ENCODE measurements at places on chromosomes 2 and 18.

- DNase-seq: no peak
Measured at GRCh38 chr2:76759634-76760366, 762.4 kb downstream of the LRRTM4 start.

- DNase-seq: no peak
Measured at GRCh38 chr18:53441761-53442414, 782.6 kb downstream of the MBD2 start.

- DNase-seq: no peak
Measured at GRCh38 chr2:1749489-1750119, 5.3 kb upstream of the PXDN start.

DNA sequence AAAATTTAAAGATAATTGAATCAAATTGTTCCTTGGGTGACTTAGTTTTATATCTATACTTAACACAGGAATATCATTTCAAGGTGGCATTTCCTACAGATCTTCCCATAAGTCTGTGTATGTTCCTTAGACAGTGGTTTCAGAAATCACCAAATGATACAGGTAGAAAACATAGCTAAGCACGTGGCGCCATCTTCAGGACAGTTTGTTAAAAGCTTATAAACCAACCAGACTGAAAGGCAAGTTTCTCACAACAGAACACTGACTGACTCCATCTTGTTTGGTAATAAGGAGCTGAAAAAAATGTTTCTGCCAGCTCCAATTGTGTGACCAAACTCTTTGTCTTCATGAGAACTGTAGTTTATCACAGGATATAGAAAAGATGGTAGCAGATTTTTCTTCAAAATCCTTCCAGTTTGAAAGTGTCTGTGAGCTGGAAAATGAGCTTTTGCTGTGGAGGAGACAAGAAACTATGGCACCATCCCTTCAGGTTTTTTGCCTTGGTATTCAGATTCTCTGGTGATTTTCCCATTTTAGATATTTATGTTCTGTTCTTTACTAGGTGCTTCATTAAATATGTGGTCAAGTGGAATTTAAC is 34.8 kb upstream of the NEUROD1 start:
- peak; percentile 69 for DNase-seq

- DNase-seq: peak; percentile 20
Measured at GRCh38 chr2:50535971-50536759, 495.8 kb downstream of the NRXN1 start.

- no peak for DNase-seq
Measured at GRCh38 chr2:239212929-239213642, 187.7 kb downstream of the HDAC4 start.

- no peak for DNase-seq
Measured at GRCh38 chr18:44859751-44860439, 179.2 kb downstream of the SETBP1 start.

DNA sequence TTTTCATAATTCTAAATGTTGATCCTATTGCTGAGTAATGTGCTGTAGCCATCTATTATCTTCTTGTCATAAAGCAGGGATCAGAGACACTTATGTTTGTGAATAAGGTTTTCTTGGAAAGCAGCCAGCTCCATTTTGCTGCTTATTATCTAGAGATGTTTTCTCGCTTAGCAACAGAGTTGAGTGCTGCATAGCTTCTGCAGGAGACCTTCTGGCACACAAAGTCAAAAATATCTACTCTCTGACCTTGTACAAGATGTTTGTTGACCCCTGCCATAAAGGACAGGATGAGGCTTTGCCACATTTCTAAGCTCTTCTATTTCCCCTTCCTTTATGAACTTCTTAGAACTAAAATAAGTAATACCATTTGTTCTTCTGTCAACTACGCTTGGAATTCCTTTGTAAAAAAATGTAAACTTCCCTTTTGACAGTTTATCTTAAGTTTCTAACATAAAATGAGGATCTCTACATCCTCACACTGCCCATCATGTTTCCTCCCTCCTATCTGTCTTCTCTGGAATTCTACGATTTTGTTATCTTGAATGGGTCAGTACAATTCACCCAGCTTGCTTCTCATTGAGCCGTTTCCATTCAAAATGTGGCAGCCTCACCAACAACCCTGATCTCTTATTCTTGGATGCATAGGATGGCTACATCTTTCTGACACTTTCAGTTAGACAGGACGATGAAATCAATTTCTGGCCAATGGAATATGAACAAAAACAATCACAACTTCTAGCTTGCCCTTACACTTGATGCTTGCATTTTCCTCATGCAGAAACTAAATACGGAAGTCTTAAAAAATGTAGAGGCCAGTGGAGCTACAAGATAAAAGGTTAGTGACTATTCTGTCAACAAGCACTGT is 1377.0 kb downstream of the SUCLG1 start:
- peak; percentile 87 for DNase-seq

DNA sequence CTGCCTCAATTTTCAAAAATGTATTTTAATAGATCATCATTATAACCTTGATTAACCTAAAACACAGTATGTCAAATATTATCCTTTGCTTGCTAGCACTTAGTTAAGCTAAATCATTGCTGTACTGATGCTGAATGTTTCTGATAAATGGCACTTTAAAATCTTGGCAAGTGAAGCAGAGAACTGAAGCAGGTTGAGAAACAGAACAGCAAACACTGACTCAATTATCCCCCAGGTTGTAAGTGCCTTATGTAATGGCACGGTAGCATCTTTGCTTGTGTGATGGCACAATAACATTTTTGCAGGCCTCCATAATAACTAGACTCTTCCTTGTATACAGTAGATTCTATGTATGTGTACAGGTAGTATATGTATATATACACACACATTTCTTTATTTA is 33.8 kb downstream of the ARHGAP15 start:
- DNase-seq: no peak

DNA sequence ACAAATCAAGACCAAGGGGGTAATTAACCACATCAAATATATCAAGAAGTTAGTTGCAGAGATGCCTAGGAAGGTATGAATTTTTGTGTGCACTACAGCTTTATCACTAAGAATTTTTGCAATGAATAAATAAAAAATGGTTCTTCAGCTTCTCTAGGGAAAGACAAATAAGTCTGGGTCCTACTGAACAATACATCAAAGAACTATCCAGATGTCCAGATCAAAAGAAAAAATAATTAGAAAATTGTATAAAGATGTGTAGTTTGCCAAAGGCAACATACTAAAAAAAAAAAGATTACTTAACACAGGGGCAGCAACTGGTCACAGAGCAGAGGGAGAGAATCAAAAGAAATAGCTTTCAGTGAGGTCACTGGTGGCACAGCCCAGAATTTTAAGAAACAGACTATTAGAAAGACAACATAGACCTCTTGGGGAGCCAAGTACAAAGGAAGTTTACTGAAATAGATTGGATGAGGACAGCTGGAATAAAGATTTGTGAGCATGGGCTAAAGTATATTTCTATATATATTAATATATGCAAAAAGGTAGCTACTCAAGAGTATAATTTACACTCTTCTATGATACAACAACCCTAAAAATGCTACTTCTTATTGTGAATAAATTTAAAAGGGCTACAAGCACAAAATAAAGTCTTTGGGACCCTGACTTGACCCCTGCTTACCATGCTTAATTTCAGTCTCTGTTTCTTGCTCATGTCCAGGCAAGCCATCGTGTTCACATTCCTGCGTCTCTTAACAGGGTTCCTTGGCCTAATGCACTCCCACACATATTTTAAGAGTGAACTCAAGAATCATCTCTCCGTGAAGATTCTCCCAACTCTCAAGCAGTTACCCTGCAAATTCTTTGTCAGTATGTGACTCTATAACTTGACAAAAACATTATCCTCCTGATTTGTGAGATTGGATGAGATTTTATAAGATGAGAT is 99.0 kb upstream of the GRB14 start:
- DNase-seq: no peak

- DNase-seq: no peak
Measured at GRCh38 chr18:907885-908757, 3.5 kb downstream of the ADCYAP1 start.

DNA sequence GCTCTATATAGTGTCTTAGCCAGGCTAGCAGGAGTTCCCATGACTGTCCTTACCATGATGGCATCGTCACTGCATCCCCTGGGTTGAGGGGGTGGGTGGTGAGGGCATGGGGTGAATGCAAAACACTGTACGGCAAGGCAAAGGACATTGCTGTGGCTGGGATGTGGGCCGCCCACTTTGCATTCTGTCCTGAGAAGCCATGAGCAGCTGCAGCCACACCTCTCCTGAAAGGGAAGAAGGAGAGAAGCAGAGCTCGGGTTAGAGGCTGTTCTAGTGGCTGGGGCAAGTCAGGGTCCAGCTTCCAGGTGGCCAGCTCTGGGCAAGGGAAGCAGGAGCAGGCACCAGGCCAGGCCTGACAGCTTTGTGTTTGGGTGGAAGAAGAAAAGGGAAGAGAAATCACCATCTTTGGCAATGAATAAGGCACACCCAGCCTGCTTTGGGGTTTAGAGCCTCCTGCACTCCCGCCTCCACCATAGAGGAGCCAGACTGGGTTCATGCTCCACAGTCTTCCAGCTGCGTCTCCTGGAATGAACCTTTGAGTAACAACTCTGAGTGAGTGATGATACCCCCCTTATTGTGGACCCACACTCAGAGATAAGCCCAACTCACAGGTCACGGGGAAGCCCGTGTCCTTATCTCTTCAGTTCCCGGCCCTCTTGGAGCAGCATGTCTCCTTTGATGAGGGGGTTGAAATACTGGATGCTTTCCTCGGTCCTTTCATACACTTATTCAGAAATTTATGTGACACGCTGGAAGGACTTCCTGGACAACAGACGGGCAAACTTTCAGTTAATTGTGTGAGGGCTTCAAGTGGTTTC is 63.4 kb downstream of the INPP4A start:
- DNase-seq: no peak

GRCh38 chr2:41772697-41773096 is 275.1 kb upstream of the PKDCC start:
- no peak for DNase-seq

GRCh38 chr2:236678307-236678975 is 108.8 kb downstream of the ACKR3 start:
- DNase-seq: no peak

DNA sequence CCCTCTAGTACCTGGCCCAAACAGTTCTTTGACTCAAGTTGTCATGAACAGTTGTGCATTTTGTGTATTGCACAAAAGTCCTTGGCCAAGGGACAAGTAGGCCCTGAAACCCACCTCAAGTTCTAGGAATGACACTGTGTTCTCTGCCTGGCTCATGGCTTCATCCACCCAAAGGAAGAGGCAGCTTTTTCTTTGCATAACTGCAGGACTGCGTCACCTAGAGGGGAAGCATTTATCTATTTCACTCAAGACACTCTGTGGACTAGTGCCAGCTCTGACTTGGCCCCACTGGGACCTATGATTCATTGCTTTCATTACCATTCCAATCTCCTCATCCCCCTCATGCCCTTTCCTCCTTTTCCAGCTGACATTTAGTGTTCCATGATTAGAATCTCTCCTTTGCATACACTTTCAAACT is 119.3 kb upstream of the SIX2 start:
- DNase-seq: peak; percentile 97

GRCh38 chr2:176812246-176812775 is 400.3 kb upstream of the HNRNPA3 start:
- DNase-seq: no peak

DNA sequence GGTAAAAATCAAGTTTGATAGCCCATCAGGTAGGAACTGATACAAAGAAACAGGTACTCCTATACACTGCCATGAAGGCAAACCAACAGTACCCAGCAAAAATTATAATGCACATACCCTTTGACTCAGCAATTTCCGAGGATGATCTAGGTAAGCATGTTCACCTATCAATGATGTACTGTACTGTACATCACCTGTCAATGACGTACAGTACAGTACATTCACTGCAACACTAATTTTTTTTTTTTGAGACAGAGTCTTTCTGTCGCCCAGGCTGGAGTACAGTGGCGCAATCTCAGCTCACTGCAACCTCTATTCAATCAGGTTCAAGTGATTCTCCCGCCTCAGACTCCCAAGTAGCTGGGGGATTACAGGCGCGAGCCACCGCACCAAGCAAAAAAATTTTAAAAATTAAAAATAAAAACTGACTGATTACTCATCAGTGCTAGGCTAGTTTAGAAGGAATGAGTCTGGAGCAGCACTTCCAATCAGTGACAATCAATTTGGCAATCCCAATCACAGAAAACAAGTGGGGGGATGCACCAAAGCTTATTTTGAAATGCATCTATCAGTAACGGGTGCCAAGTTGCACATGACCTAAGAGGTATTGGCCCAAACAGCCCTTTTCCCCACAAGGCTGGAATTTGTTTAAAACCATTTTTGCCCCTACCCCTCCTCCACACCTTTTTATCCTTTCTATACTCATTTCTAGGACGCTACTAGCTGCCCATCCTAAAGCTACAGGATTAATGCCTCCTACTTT is 8.2 kb downstream of the SRSF7 start:
- DNase-seq: no peak

DNA sequence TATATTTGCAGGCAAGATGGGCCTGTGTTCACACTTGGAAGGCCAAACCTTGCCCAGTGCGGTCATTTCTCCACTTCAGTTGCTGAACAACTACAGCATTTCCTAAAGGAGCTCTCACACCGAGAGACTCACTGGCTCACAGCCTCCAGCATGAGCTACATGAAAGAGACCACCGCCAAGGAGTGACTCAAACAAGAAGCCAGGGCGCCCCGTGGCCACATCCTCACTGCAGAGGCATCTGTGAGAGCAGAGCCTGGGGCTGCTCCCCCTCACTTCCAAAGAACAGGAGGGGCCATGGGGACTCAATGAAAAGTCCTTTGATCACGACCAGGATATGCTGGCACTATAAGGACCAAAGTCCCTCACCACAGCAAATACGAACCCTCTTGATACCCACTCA is 50.0 kb downstream of the TMEM163 start:
- DNase-seq: no peak

DNA sequence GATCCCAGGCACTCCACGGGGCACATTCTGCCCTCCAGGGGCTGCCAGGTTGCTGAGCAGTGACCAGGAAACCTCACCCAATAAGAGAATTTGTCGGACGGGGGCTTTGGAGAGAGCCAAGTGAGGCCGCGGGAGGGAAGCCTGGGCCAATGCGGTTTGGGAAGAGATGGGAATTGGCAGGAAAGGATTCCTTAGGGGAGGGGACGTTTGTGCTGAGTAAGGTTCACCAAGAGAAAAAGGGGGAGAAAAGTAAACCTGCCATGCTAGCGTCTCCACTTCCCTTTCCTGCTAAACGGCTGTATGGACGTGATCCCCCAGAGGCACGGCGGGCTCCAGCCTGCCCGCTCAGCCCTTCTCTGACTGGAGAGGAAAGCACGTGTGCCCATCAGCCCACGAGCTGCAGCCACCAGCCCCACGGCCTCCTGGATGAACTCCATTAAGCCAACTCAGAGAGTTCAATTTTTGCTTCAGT is 194.4 kb upstream of the ID2 start:
- no peak for DNase-seq

DNA sequence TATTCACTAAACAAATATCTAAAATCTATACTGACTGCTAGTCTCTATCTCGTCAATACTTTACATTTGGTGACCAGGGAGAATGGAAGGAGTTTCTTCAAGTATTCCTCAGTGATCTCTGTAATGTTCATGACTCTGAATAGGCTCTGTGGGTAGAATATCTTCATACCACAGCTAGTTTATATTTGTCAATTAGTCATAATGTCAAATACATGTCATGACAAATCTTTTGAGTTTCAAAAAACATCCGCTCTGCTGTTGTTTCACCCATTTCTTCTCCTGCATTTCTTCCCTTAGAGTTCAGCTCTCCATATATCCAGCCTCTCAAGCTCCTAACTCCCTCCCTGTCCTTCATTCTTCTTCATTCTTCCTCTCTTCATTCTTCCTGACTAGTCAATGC is 206.5 kb upstream of the FANCL start:
- DNase-seq: no peak
